ENCODE measurements at places on chromosomes 4 and X.

- DNase-seq = no peak
Measured at GRCh38 chr4:42610941-42611340, 46.0 kb downstream of the ATP8A1 start.

DNA sequence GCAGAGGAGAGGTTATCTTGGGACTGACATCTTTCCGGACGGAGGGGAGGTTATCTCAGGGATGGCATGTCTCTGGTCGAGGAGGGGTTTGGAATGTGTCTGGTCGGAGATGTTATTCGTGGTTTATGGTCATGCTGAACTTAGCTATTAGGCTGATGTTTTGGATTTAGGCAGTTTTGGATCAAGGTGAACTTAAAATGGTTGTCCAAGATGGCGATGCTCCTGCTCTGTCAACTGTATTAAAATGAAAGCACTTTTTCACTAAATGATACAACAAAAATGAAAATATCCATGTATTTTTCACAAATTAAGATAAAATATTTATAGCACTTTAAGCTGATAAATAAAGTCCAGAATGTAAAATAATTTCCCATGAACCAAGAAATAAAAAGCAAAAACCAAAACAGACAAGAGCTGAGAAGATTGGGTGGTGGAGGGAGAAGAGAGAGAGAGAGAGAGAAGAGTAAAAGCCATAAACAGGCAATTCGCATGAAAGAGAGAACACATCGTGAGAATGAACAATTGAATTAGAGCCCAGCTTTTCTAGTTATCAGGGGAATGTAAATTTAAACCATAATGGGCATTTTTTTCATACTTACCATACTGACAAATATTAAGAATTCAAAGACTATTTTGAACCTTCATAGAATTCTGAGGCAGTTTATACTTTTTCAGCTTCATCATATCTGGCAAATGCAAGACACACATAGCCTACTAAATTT is 2236.0 kb upstream of the AGA start:
- no peak for DNase-seq

DNA sequence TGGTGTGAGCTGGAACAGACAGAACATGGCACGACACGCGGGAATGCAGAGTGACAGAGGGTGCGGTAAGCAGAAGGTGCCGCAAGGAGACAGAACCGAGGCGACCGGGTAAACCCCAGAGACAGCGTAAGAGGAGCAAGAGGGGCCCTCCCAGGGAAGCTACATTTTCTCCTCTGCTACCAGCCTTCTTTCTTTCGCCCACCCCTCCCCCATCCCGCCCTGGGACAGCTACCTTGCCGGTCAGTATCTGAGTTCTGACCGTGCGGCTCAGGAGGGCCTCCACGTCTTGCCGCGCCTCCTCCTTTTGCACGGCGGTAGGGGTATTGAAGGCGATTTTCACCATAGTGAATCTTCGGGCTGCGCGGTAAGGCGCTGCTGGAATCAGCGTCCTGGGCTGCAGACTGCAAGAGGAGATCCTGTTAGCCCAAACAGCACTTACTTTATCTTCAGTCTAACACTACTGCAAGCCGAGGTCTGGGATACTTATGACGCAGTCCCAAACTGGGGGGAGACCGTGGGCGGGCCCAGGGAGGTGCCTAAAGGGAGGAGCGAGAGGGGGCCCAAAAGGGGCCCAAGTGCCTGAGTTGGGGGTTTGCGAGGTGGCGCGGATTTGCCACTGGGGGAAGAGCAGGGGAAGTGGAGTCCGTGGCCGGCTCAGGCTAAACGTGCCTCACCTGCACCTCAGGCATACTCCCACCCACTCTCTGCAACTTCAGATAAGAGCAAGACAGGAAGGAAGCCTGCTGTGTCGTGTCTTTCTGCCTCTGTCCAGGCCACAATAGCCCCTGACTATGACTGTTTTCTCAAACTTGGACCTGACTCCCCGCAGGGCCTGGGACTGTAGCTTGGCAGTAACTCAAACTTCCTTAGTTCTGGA is at the start of gene ITM2A:
TSS of gene ITM2A (minus strand) at position 462 of the 877 bp plus-strand sequence. CDS start at position 343, 119 bp downstream.
- DNase-seq = peak; percentile 13

DNA sequence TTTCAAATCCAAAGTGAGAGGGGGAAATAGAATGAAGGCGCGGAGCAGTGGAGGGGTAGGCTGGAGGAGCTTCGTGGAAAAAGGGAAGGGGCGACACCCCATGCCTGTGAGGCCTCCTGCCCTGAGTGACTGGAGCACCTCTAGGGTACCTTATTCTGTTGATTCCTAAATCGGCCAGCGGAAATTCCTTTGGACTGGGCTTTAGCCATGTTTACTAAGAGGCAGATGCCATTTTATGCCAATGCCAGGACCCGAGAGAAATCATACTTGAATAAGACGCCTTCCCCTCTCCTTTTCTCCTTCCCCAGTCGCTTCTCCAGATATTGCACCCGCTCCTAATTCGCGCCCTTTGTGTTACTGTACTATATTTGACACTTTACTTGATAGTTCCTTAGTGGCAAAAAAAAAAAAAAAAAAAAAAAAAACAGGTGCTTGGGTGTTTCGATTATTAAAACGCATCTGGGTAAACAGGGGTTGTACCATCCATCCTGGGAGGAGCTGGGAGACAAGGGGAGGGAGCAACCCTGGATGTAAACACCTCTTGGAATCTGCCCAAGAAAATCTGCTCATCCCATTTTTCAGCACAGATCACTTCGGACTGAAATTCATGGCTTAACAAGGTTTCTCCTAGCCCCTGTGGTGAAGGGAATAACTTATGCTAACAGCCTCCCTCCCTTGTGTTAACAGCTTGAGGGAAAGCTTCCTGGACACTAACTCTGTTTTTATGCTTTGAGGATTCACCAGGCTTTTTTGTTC is 1.5 kb downstream of the BMP3 start:
- DNase-seq = no peak

- DNase-seq = no peak
Measured at GRCh38 chr4:71290476-71290875, 48.3 kb upstream of the SLC4A4 start.

- DNase-seq = no peak
Measured at GRCh38 chr4:120724656-120725055, 197.9 kb downstream of the PRDM5 start.

GRCh38 chrX:134821901-134822300 is 163.6 kb upstream of the PLAC1 start:
- no peak for DNase-seq

DNA sequence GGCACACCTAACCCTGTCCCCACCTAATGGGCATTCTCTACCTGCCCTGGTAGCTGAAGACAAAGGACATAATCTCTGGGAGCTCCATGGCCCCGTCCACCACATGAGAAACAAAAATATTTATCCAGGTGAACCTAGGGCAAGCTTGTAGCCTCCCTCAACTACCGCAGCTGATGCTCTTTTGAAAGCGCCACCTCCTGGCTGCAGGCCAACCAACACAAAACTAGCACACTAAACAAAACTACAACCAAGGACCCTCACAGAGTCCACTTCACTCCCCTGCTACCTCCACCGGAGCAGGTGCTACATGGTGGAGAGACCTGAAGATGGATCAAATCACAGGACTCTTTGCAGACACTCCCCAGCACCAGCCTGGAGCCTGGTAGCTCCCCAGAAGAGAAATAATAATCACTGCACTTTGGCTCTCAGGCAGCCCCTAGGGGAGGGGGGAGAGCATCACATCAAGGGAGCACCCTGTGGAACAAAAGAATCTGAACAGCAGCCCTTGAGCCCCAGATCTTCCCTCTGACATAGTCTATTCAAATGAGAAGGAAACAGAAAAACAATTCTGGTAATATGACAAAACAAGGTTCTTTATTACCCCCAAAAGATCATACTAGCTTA is 111.3 kb upstream of the ATP8A1 start:
- DNase-seq = no peak

DNA sequence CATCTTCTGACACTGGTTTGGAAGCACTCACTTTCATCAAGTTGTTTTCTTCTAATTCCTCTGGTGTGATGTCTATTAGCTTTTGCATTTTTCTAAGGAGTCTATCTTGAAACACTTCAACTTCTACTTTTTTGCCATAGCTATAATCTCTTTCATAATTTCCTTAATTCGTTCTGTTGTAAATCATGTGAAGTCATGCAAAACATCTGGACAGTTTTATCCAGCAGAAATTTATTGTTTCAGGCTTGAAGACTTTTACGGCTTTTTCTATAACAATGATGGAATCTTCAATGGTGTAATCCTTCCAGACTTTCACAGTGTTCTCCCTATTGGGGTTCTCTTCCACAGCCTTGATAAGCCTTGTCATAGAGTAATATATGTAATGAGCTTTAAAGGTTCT is 74.9 kb upstream of the PABPC4L start:
- DNase-seq = no peak

DNA sequence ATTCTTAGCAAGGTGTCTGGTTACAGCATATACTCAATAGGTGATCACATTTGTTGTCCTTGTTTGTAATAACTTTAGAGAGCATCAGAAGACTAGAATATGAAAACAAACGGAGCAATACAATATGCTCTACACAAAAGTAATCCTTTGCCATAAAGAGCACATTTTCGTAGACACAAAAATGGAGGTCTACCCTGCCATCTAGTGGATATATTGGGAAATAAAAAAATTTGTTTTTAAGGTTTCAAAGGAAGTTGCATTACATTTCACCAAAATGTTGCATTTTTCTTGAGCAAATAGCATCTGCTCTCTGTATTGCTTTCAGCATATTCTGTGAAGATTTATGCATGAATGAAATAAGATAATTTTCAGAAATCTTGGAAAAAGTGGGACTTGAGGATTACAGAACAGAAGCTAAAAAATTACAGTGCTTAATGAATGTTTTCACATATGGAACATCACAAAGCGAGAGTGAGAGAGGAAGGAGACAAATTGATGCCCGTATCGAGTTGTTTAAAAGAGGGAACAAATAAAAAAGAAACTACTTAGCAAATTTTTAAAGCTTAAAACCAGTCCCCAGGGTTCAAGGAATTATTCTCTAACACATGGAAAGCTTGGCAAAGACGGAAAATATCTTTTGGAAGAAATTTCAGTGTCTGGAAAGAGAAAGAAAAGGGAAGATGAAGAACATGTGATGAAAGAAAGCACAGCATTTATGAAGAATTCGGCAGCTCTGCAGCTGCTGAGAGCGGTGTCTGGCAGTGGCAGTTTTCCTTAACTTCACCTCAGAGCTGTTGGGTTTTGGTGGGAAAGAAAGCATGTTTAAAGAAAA is 390.1 kb downstream of the ANKRD50 start:
- DNase-seq = peak; percentile 41

GRCh38 chr4:110769578-110769977 is 146.7 kb upstream of the PITX2 start:
- no peak for DNase-seq

DNA sequence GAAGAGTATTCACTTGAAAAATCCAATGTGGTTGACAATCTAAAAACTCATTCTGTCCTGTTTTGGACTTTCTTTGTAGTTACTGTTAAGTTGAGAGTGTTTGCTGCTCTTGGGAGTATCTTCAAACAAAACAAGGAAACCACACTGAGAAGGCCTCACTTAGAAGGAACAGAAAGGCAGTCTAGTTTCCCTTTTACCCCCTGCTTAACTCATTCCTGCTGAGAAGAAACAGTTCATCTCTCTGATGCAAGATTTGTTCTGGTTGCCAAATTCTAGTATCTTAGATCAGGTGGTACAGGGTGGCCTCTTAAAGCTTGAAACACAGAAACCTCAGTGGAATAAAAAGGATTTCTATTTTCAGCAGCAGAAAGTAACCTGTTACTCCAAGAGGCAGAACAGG is 41.4 kb downstream of the GUCY2F start:
- no peak for DNase-seq

DNA sequence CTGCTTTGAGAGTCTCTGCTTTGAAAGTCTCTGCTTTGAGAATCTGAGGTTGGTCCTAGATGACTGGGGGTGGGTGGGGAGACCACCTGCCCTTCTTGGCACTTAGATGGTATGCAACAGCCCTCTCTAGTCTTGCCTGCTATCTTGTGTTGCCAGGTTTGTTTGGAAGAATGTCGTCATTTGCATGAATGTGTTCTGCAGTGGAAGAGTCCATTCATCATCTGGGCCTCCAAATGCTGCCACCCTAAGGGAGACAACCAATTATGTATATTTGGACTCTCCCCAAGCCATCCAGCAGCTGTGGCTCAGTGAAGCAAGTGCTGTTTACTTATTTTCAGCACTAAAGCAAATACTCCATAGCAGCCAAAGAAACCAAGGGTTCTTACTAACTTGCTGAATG is 44.6 kb upstream of the TRPC5OS start:
- no peak for DNase-seq

DNA sequence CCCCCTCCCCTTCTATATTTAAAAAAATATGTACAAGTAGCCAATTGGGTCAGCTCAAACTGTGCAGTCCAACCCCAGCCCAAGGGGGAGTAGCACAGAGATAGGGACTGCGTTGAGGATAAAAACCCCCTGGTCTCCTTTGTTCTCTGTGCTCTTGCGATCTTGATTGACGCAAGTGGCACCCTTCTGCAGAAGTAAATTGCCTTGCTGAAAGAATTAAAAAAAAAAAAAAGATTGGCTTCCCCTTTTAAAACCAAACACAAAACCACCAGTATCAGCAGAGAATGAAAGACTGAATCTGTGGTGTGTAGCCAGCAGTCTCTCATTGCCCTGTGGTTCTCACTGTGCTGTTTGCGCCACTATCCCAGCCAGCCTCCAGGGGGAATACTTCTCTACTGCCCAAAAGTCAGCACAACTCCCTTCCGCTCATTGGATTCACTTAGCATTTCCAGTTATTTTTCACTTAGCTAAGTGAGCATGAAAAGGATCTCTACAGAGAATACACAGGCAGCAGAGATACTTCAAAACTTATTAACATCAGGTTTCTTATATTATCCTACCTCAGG is 29.7 kb downstream of the MANBA start:
- no peak for DNase-seq

DNA sequence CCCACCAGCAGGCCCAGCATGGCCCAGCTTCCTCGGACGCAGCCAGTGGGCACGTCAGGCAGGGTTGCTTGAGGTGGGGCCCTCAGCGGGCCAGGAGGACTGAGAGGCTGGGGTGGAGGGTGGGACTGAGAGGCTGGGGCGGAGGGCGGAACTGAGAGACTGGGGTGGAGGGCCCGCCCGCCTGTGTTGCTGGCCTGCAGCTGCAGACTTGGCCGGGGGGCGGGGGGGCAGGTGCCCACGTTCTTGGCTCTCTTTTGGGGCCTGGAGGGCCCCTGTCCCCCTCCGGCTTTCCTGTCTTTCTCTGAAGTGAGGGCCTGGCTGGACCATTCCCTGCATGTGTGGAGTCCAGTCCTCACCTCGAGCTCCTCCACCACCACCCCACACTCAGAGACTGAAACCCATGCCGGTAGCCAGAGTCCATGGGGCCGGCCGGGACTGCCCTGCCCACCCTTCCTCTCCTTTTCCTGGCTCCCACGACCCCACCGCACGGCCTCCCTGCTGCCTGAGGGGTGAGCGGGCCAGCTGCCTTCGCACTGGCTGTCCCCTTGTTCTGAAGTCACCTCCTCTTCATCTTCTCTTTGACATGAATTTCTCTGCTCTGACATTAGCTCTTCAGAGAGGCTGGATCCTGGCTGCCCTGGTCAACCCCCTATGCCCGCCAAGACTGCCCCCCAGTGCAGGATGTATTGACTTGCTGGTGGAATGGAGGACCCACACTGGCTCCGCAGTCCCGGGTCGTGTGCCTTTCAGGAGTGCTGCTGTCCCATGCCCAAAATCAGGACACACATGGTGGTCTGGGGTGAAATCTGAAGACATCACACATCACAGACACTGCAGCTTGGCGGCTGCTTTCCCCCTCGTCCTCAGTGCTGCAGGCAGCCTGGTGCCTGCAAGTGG is 10.1 kb upstream of the NKX1-1 start:
- no peak for DNase-seq

GRCh38 chr4:41176340-41176739 is 38.0 kb downstream of the APBB2 start:
- no peak for DNase-seq

- DNase-seq = no peak
Measured at GRCh38 chr4:54719378-54719777, 61.6 kb downstream of the KIT start.

Data from left renal cortex interstitium (tissue), 4 donors.